Stimulated activated CD4-positive, alpha-beta T cell treated with anti-CD3 and anti-CD28 coated beads, Interleukin-4, amount 100 ng/mL, for 48 hours (primary cell): ENCODE measurements at places on chromosomes 5 and 9.

DNA sequence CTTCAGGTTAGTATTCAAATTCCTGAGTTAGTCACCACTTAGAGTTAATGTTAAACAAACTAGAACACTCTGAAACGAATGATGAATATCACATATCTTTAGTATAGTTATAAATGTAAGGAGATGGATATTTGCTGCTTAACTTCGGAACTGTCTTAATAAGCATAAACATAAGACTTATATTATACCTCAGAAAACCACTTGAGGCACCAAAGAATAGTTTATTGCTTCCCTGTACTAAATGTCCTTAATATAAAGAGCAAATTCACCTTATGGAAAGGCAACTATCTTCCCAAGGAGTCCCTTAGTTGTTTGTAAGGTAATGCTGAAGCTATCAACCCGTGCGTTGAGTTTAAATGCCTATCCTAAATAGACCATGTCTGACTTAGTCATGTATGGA, 300.0 kb upstream of the ADAMTSL1 start:
- no peak for DNase-seq

GRCh38 chr5:116583085-116583861, 8.7 kb upstream of the SEMA6A start:
- no peak for DNase-seq

GRCh38 chr5:151024440-151025249, 4.3 kb downstream of the GPX3 start:
- no peak for DNase-seq

GRCh38 chr9:83975300-83975699, 4.7 kb downstream of the HNRNPK start:
- DNase-seq = no peak

- no peak for DNase-seq
Measured at GRCh38 chr5:120293796-120294195, 170.3 kb upstream of the PRR16 start.

DNA sequence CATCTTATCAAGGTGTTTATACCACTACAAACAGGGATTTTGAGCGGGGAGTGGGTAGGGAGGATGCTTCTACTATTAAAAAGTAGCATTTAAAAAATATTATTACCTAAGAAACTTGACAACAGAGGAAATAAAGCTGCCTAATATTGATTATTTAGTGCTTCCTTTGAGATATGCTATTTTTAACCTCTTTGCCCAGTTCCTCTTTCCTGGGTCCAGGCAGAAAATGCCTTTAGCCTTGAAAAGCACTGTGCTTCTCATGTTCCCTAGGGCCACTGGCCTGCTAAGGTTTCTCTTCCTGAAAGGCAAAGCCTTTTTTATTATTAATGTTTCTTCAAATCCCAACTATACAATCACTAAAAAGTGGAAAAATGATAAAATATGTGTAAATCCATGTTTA, 217.2 kb upstream of the HAPLN1 start:
- DNase-seq = no peak

GRCh38 chr5:87850843-87851242, 417.8 kb downstream of the TMEM161B start:
- DNase-seq = no peak

- no peak for DNase-seq
Measured at GRCh38 chr9:91362051-91362611, 413 bp upstream of the AUH start.

DNA sequence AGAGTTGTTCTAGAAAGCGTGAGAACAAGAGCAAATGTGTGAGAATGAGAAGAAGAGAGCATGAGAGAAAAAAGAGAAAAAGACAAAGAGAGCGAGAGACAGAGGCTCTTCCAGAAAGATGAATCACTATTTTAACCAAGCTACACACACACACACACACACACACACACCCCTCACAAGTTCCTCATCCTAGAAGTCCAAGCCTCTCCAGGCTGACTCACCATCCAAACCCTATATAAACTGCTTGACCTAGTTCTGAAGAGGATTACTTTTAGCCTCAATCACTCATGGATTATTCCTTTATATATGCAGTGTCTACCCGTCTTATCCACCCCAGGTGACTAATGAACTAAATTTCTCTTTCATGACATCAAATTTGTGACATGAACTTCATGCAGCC, 37.6 kb downstream of the C9orf57 start:
- DNase-seq = no peak

GRCh38 chr5:34411470-34412346, 244.4 kb upstream of the RAI14 start:
- no peak for DNase-seq

- DNase-seq = no peak
Measured at GRCh38 chr9:113624721-113625120, 161.2 kb downstream of the RGS3 start.

GRCh38 chr5:154610321-154611154, 132.5 kb upstream of the HAND1 start:
- DNase-seq = peak; percentile 76

DNA sequence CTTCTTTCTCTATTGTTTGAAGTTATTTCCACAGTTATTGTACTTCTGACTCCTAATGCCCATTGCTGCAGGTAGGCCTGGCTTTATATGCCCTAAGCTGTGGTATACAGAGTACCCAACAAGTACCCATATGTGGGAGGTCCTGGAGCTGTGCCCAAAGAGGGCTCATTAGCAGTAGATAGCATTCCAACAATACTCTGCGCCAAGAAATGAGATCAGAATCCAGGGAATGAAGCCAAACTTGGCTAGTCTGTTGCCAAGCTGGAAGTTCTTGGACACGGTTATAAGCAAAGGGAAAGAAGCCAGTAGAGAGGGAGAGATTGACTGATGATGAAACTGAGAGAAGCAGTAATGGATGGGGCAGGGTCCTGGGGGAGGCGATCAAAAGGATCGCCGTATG, 29.7 kb upstream of the FAM169A start:
- DNase-seq = no peak

GRCh38 chr5:1867114-1867814, 15.5 kb downstream of the IRX4 start:
- no peak for DNase-seq

DNA sequence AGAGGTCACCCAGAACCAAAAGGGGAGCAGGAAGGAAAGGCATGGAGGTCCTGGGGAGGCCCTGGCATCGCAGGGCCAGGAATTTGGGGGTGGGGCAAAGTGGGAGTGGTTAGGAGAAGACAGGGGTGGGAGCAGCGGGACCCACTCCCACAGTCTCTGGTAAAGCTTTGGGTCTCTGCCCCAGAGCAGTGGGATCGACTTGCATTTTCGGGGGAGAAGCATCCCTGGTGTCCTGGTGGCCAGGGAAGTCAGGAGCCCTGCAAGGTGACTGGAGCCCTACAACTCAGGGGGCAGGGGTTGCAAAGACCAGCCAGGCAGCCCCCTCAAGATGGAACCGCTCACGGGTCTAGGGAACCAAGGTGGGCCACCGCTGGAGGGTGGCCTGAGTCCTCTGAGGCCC, 22.4 kb upstream of the GTF3C5 start:
- DNase-seq = no peak

DNA sequence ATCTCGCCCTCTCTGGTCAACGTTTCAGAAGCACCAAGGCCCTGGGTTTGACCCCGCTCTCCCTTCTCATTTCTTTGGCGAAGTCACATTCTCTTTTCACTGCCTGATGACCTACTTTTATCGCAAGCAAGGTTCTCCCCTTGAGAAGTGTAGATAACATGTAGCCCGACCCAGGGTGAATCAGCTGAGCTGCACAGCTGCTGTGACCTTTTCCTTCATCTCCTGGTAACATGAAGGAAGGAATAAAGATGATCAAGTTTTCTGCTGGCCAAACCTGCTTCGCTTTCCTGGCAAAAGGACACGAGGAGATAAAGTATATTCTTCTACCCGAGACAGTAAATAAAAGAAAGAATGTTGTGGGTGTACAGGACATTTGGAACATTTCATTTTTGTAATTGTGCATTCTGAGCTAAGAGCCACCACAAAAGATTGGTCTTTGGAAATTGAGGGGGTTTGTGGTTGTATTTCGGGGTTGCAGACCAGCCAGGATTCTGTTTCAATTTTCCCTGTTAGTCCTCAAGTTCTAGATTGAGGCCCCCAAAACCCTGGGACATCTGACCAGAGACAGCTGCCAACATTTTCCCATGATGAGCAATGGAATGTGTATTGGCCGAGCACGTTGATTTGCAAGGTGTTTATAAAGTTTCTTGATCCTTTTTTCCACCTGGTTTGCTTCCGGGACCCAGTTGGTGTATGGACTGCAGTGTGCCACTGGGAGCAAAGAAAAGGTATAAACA, 155.1 kb upstream of the ZNF462 start:
- no peak for DNase-seq

GRCh38 chr9:100401042-100401441, 25.9 kb upstream of the MSANTD3 start:
- no peak for DNase-seq

GRCh38 chr5:1368236-1368635, 23.3 kb upstream of the CLPTM1L start:
- no peak for DNase-seq

GRCh38 chr5:37478121-37478894, 99.2 kb downstream of the WDR70 start:
- DNase-seq = no peak

DNA sequence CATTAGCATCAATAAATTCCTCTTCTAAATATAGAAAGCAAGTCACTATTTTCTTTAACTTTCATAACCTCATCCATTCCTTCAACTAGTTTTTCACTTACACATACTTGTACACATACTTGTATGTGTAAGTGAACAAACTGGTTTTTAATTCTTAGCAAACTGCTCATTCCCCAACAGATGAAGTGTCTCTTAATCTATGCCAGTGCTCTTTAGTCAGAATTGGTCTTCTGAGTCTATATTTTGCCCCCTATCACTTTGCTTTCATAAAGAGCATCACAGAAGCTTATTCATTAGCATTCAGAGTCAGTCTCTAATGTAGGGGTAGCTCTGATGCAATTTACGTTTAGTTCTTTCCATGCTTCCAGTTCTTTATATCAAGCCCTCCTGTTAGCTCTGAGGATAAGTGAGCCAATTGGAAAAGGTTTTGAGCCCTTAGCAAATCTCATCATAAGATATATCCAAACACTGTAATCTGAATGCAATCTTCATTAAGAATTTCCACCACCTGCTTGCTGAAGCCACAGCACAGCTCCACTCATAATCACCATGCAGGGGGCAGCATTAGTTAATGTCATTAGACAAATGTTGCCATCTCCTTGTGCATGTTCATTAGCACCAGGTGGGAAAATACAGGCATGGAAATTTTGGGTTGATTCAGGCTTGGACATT, 178.5 kb upstream of the SLC24A2 start:
- DNase-seq = no peak

GRCh38 chr5:147223343-147223742, 11.5 kb upstream of the STK32A start:
- DNase-seq = no peak

DNA sequence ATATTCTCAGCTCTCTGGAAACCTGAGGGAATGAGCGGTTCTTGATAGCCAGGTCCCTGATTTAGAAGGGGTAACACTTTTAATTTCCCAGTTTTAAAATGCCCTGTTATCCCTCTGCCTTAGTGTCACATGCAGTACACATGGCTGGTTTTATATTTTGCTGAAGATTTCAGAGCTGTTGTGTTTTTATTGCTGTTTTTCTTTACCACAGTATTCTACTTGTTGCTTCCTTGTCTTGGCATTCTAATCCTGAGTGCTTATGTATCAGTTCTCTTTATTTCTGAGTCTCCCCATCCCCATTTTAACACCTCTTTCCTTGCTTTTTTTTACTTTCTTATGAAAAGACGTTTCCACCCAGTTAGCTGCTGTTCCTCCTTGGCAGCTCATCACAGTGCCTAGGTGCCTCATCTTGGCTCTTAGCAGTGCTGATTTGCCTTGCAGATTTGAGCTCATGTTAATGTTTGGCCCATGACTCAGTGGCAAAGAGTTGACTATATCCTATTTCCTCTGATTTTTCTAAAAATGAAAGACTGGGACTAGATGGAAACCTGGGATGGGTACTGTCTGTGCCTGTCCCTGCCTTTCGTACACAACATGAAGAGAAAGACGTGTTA, 3.7 kb downstream of the MTRR start:
- DNase-seq = no peak

GRCh38 chr9:114810614-114811013, 4.8 kb upstream of the TNFSF15 start:
- no peak for DNase-seq

DNA sequence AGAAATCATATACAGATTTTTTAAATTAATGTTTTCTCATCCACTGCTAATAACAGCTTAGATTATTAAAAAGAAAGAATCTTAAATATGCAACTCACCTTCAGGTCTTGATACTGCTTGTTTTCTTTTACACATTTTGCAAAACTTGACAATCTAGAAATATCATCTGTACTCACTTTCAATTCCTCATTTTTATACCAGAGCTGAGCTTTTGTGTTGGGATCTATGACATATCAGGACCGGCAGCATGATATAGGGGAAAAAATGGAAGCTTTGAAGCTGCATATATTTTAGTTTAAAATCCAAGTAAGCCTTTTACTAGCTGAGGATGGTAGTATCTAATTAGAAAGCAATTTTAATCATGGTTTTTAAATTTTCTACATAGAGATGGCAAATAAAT, 75.7 kb upstream of the SMARCA2 start:
- no peak for DNase-seq

DNA sequence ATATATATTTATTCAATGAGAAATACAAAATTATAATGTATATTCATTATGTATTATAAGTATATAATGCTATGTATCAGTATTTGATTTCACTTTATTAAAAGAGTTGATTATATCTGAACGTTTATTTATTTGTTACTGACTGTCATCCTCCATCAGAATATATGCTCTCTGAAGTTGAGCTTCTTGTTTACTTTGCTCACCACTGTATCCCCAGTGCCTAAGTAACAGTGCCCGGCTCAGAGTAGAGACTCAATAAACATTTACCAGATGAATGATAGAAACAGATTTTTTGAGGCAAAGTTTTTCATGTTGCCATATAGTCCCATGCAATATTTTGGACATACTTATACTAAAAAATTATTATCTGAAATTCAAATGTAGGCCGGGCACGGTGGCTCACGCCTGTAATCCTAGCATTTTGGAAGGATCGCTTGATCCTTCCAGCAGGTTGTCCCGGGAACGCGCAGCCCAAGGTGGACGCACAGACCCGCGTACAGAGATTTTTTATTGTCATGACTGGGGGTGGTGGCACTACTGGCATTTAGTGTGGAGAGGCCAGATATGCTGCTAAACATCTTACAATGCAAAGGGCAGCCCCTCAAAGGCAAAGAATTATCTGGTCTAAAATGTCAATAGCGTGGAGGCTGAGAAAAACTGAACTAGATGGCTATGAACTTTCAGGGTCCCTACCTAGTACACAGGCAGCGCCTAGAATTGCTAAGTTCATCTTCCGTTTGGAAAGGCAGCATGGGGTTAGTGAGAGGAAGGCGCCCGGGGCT, 761 bp upstream of the DNAJC25 start:
- DNase-seq = no peak

DNA sequence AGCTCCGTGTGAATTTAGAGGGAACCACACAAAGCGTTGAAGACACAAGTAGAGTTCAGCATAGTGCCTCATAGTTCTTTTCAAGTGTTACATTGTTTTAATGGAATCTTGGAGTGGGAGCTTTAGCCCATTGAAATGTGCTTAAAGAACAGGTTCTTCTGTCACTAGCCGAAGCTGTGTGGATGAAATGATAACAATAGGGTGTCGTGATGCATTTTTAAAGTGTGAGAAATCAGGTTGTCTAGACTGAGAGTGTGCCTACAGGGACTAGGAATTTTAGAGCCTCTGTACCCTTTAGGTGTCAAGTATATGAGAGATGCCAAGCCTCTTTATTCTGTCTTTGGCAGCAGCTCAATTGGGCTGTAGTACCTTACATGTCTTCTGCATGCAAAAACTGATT, 83.0 kb downstream of the NDUFS4 start:
- DNase-seq = no peak

GRCh38 chr5:42908086-42908485, 96.4 kb upstream of the SELENOP start:
- no peak for DNase-seq

- DNase-seq = no peak
Measured at GRCh38 chr5:79720096-79720495, 30.5 kb downstream of the CMYA5 start.
